Ascending aorta (tissue), 2 donors: ENCODE measurements at places on chromosomes 5 and 9. TPM values are rescaled to one million over a fixed set of nuclear protein-coding genes. Genes with fewer than 3 reads are reported as not detected.

STC2 gene
- total RNA-seq: 2.0 TPM

EMB gene
- total RNA-seq: 6.4 TPM

- no peak for DNase-seq
Observed at GRCh38 chr9:85223506-85224125, 518.1 kb downstream of the AGTPBP1 start.

- no peak for DNase-seq
Observed at GRCh38 chr5:159083548-159084452, 15.9 kb downstream of the EBF1 start.

DNA sequence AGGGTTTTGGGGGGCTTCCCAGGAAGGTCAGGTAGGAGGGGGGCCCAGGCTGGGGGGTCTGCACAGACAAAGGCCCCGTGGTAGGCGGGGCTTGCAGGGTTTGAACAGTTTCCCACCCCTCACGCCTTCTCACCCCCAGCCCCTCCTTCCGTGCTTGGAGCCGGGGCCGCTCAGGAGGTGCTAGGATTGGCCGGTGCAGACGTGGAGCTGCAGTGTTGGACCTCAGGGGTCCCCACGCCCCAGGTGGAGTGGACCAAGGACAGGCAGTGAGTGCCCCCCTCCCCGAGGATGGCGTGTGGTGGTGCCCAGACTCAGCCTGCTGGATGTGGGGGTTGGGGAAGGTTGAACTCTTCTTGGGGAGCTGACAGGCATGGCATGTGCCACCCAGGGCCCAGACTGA is 83.8 kb downstream of the HMCN2 start:
- DNase-seq: no peak
